ENCODE measurements at places on chromosomes 2 and 18.

GRCh38 chr2:125562924-125563323 lies 1093.0 kb upstream of the GYPC start:
- no peak for DNase-seq

GRCh38 chr18:61360404-61361383 lies 27.5 kb downstream of the CDH20 start:
- no peak for DNase-seq

DNA sequence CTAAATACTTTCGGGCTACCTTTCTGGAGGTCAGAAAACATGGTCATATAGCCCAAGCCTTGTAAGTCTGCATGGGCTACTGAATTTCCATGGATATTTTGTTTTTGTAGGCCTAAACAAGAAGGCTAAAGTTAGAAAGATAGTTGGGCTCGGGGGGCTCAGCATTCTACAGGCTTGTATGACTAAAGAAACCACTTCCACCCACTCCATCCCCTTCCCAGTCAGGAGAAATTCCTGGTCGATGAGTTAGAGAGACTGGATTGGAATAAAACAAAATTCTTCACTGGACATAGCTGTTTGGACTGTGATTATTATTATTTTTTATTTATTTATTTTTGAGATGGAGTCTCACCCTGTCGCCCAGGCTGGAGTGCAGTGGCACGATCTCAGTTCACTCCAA lies 539.4 kb upstream of the TNP1 start:
- peak; percentile 64 for DNase-seq

- peak; percentile 4 for DNase-seq
Measured at GRCh38 chr2:23092831-23093230, 292.1 kb upstream of the KLHL29 start.

DNA sequence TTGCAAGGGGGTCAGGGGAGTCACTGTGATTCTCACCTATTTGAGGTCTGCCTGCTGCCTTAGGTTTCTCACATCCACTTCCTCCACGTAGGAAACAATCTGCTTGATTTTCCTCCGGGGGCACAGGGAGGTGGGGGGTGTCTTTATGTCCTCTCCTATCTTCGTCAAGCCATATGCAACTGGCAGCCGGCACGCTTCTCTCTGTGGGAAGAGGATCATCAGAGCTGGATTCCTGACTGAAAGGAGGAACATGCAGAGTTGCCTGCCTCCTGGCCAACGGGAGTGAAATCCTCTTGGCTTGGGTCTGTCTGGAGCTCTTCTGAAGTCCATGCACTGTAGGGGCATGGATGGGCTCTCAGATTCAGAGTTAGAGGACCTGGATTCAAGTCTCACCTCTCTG lies 43.1 kb upstream of the ACVR1 start:
- no peak for DNase-seq

DNA sequence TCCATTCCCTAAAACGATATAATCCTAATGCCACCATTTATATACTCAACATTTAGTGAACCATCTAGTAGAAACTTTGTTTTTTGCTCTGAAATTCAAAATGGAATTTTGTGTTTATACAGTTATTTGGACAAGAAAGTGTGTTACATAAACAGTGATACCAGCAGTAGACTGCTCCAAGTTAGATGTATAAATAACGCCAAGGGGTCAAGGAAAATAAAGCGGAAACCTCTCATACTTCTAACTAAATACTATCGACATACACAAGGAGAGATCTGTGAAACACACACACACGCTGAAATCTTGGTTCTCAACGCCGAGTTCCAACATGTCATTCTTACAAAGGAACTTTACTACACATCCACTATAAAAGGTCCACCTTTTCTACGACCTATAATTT lies 1.2 kb downstream of the TXNL1 start:
- no peak for DNase-seq

DNA sequence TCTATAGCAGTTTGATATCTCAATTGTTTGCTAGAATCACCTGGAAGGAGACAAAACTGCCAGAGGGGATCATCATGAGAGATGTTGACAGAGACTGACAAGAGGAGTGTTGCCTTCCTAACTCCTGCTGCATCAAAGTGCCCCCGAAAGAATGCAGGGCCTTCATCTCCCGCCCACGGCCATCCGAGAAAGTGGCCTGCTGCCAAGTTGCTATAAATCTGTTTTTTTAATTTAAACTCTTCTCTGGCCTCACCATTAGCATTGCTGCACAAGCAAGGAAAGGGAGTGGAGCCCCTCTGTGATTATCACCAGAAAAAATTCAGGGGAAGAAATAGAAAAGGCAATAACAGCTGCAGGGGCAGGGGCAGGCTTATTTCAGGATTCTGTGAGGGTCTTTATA lies 238.1 kb upstream of the EPHA4 start:
- no peak for DNase-seq

DNA sequence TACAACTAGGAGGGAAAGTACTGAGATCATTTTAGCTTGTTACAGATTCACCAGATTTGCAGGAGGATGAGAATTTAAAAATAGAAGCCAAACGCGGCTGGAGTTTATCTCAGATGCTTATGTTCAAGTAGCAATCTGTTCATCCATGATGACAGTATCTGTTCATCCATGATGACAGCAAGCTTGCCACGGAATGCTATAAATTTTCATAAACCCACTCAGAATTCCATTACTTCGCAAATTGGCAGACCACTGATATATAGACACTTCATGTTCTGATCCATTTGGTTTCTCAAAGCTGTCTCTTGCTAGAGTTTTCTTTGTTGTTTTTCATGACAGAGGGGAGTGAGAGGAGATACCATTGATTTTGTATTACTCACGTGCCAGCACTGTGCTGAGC lies 84.2 kb downstream of the GAREM1 start:
- DNase-seq, result no peak

DNA sequence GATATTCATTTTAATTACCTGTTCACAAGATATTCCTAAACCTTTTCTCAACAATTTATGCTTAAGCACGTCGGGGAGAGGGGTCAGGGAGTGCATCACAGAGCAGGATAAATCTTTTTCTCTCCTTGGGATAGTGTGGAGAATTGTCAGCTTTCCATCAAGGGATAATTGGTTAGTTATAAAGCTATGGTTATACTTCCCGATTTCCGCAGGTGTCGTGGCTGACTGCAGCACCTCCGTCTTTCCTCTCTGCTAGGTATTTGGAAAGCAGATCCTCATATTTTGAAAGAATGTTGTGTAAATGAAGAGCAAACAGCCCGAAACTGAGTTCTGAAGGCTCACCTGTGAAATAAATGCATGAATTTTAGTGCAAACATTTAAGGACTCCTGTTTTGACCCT lies 778 bp downstream of the DYNC2LI1 start:
- DNase-seq, result no peak

DNA sequence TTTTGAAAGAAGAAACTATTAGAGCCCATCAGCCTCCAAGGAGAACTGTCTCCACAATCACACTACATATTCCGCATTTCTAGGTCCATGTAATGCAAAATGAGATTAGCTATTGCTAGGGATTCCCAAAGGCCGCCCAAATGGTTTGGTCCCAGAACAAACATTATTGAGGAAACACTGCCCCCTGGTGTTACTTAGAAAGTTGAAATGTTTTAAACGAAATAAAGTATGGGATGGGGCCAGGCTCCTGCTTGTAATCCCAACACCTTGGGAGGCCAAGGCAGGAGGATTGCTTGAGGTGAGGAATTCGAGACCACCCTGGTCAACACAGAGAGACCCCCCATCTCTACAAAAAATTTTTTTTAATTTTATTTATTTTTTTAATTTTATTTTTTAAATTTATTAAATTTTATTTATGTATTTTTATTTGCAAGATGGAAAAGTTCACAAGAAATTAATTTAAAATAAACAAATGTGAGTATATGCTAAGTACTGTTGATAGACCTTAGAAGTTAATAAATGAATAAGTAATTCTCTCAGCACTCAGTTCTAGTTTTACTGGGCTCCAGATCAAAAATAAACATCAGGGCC lies 5.5 kb downstream of the NHEJ1 start:
- peak; percentile 77 for DNase-seq

GRCh38 chr2:189347540-189347939 lies 93.7 kb upstream of the WDR75 start:
- peak; percentile 99 for DNase-seq

GRCh38 chr2:204074456-204074855 lies 137.9 kb downstream of the ICOS start:
- peak; percentile 41 for DNase-seq

All from fibroblast of mammary gland (primary cell).